ENCODE measurements at places on chromosomes 6 and 20.

DNA sequence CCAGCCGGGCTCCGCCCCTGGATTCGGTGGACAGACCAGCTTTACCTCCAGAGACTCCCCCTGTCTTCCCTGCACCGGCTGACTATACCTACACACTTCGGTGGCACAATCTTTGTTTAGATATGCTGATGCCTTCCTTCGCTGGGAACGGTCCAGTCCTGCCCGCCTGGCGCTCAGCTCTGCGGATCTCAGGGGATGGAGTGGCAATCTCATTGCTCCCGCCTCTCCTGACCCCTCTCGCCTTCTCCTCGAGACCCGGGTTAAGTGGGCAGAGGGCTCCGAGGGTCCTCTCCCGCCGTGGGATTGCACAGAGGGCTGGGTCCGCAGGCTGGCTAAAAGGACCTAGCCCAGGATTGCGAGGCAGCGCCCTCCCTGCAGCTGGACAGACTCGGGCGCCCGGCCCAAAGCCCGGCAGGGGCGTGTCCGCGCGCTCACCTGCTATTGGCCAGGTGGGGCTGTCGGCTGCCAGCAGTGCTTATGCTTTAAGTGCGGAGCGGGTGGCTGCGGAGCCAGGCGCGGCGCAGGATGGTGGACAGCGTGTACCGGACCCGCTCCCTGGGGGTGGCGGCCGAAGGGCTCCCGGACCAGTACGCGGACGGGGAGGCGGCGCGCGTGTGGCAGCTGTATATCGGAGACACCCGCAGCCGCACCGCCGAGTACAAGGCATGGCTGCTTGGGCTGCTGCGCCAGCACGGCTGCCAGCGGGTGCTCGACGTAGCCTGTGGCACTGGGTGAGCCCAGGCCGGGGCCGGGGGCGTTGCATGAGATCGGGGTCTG, at the start of gene GNMT:
Gene GNMT (plus strand): TSS at position 512 of the 777 bp plus-strand sequence. CDS start 14 bp downstream, at position 526.
- peak; percentile 45 for DNase-seq
- no peak within 1 kb of the TSS for H3K27ac ChIP-seq
- peak within 1 kb of the TSS; percentile 74 for H3K4me3 ChIP-seq
- H3K36me3 ChIP-seq, result peaks cover 19% of the 10 kb centered on the region
- H3K4me1 ChIP-seq, result peaks cover 13% of the 10 kb centered on the region

DNA sequence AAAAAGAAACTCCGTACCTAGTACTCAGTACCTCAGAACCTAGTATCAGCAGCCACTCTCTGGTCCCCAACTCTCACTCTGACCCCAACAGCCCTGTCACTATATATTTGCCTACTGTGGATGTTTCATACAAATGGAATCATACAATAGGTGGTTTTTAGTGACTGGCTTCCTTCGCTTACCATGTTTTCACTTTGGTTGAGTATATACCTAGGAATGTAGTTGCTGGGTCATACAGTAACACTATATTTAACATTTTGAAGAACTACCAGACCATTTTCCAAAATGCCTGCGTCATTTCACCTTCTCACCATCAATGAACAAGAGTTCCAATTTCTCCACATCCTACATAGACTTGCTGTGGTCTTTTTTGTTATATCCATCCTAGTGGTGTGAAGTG, 283.2 kb downstream of the GMDS start:
- H3K27ac ChIP-seq, result no peak overlapping the region
- no peak overlapping the region for H3K4me3 ChIP-seq
- H3K4me1 ChIP-seq, result peaks cover 14% of the 10 kb centered on the region
- H3K27me3 ChIP-seq, result no peaks in the 10 kb centered on the region

DNA sequence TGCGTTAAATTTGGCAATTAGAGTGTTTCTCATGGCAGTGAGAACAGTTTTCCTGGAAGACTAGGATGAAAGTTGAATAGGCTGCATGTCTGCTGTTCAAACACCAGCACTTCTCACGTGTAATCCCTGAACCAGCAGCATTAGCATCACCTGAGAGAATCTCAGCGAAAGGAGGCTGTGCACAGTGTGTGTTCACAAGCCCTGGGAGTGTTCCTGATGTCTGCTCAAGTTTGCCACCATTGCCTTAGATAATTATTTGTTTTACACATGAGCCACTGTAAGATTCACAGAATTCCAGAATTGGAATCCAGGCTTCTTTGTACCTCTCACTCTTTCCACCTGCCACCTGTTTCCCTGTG, 117.3 kb downstream of the JARID2 start:
- H3K27ac ChIP-seq, result no peak overlapping the region
- peaks cover 40% of the 10 kb centered on the region for H3K4me1 ChIP-seq
- DNase-seq, result no peak
- no peak overlapping the region for H3K4me3 ChIP-seq
- H3K27me3 ChIP-seq, result no peaks in the 10 kb centered on the region
- no peaks in the 10 kb centered on the region for H3K36me3 ChIP-seq

DNA sequence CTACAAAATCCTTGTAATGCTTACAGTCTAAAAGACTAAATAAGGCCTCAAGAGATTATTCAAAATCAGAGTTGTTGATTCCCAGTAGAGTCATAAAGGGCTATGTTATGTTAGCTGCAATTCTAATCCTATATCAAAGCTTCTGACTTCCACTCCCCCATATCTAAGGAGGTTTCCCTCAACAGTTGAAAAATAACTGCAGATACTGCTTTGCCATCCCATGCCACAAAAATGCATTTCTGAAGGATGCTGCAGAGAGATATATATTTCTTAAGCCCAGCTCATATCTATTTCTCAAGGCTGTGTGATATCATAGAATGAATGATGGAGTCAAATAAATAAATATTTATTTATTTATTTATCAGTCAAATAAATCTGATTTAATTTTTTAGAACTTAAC, 332.3 kb downstream of the LAMA2 start:
- H3K4me3 ChIP-seq, result no peak overlapping the region
- no peaks in the 10 kb centered on the region for H3K27me3 ChIP-seq
- peaks cover 16% of the 10 kb centered on the region for H3K36me3 ChIP-seq
- no peak for DNase-seq
- H3K27ac ChIP-seq, result peak overlapping the region; percentile 64

DNA sequence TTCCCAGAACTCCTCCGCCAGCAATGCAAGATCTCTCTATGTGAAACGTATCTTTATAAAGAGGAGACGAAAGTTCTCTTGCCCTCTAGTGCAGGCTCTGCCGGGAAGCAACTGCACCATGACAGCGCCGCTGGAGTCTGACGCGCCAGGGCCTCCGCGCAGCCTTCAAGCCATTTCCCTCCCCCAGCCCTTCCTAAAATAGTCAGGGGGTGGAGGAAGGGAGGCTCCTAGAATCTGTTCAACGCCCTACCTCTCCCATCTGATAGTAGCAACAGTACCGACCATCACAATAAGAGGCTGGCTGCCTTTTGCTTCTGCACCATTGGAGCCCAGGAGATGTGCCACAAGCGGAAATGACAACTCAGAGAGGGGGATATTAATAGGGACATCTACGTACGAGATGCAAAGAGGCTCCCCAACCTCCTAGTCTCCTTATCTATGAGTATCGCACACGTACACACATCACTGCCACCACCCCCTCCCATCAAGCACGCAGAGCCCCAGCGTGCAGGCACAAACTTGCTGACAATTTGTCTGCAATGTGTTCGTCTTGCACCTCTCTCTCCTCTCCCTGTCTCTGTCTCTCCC, 1.0 kb downstream of the SYNE1 start:
- peak overlapping the region; percentile 31 for H3K27ac ChIP-seq
- peaks cover 64% of the 10 kb centered on the region for H3K27me3 ChIP-seq
- DNase-seq, result peak; percentile 44
- H3K4me1 ChIP-seq, result peaks cover 15% of the 10 kb centered on the region
- H3K4me3 ChIP-seq, result peak overlapping the region; percentile 88

- no peaks in the 10 kb centered on the region for H3K36me3 ChIP-seq
- no peak for DNase-seq
- H3K27ac ChIP-seq, result no peak overlapping the region
Measured at GRCh38 chr6:143193571-143194094, 132.9 kb downstream of the AIG1 start.

GRCh38 chr6:158174024-158174423, 5.9 kb downstream of the GTF2H5 start:
- peak overlapping the region; percentile 39 for H3K27ac ChIP-seq
- H3K27me3 ChIP-seq, result no peaks in the 10 kb centered on the region
- no peak overlapping the region for H3K4me3 ChIP-seq

GRCh38 chr20:31709939-31710338, 12.7 kb downstream of the BCL2L1 start:
- no peaks in the 10 kb centered on the region for H3K27me3 ChIP-seq
- peaks cover 31% of the 10 kb centered on the region for H3K36me3 ChIP-seq
- H3K4me3 ChIP-seq, result no peak overlapping the region
- DNase-seq, result no peak
- H3K4me1 ChIP-seq, result peaks cover 43% of the 10 kb centered on the region

DNA sequence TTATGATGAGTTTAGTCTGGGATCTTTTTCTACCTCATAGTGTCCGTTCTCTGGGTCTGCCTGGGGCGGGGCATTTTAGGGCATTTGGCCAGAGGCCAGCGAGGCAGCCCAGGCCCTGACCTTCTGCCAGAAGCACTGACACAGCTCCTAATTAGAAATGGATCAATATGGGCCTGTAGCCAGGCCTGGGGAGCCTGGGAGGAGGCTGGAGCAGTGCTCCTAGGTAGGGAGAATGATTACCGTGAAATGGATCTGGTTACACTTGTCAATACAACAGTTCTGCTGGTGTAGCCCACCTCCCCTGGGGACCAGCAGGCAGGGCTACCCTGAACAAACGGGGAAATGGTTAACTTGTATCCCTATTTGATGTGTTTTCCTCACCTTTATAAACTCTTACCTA, 23.0 kb downstream of the RALY start:
- no peaks in the 10 kb centered on the region for H3K27me3 ChIP-seq
- DNase-seq, result no peak
- no peak overlapping the region for H3K4me3 ChIP-seq

Measured in mesothelial cell of epicardium (in vitro differentiated cells).